ENCODE measurements at places on chromosomes 6 and 20.

- no peak for DNase-seq
Observed at GRCh38 chr20:58567437-58567836, 52.2 kb upstream of the APCDD1L start.

DNA sequence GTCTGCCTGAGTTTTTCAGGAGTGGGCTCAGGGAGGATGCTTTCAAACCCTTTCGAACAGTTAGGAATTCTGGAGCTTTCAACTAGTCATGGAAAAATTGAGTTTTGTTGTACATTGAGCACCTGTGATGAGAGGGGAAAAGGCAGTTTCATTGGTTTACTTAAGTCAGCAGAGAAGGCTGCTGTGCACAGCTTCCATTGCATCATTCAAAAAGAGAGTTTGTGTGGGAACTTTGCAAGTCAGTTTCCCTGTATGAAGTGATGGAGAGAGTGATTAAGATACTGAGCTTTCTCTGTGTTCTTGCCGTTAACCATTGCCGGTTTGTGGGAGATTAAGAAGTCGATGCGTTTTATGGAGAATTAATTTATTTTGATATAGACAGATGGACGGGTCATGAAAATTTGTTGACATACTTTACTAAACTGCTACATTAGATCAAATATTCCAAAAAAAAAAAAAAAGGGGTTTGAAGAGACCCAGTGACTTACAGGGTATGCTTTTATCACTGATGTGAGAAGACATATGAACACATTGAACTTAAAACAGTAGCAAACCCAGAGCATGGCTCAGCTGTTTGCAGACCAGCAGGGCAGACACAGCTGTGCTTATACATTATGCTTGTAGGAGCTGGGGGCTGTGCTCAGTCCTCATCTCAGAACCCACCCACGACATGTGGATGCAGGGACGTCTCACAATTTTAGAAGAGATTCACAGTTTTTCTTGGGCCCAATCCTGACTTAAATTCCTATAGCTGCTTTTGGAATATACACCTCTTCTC is 234.1 kb downstream of the SOX4 start:
- DNase-seq, result no peak

GRCh38 chr6:90388395-90388794 is 91.8 kb upstream of the BACH2 start:
- DNase-seq, result no peak

DNA sequence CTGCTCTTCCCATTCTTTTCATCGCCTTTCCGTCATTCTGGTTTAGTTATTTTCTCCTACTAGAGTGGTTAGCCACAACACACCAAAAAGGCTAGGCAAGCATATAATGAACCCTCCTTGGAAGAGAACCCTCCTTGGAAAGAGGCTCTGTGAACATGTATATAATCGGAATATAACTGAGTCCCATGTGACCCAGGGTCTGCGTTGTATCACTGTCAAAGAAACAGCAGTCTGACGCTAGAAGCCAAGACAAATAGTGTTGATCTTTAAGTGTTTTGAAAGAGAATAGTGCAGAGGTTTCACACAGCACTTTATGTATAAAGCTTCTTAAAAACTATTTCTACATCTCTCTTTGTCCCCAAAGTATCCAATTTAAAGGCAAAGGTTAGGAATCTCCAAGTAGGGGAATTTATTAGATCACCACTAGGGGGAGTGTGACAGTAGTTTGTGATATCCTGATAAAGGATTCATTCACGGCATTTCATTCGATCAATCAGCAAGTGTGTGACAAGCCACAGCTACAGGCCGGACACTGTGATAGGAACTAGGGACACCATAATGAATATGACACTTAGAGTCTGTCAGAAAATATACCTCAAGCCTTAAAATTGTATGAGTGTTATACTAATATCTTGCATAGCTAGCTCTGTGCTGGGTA is 395.3 kb downstream of the CD109 start:
- no peak for DNase-seq

- DNase-seq, result no peak
Observed at GRCh38 chr6:88870717-88871330, 92.6 kb downstream of the RNGTT start.

GRCh38 chr6:146972546-146972945 is 231.7 kb upstream of the STXBP5 start:
- DNase-seq, result no peak

DNA sequence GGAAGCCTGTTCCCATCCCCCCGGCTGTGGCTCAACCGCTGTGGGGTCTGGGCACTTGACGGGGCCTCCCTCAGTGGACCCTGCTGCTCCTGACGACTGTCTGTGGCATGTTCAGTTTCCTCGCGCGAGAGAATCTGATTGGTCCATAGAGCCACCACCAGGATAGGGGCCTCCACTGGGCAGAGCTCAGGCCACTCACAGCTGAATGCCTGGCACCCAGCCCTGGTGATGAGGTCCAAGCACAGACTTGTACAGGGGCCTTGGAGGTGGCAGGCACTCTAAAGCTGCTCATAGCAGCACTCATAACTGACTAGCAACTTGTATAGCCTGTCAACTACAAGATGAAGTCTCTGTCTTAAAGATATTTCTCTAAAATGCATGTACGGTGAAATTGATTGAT is 368.1 kb downstream of the NRN1 start:
- DNase-seq, result no peak

GRCh38 chr6:136803608-136804007 is 11.3 kb upstream of the MAP3K5 start:
- no peak for DNase-seq

DNA sequence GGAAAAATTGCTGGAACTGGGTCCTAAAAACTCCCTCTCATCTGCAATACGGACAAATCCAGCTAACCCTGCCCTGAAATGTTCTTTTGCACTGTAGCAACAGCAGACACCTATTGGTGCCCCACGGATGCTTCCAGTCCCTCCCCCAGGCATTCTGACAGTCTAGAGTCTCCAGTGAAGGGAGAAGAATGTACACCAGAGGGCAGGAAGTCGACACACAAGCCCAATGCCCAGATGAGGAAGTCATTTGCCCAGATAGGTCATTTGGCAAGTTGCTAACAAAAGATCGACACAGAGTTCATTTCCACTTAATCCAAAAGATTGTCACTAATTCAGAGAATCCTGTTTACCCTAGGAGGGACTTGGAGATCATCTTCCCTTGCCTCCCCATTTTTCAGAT is 293.0 kb upstream of the PRDM1 start:
- no peak for DNase-seq
